ENCODE measurements at places on chromosomes 16 and 17.

- DNase-seq: no peak
Observed at GRCh38 chr16:67393111-67393787, at the start of gene TPPP3. Gene TPPP3 (minus strand): TSS chr16:67393498. CDS start chr16:67391111, 2,387 bp downstream.

GRCh38 chr16:968620-969019 lies 2.2 kb downstream of the LMF1 start:
- DNase-seq: no peak

DNA sequence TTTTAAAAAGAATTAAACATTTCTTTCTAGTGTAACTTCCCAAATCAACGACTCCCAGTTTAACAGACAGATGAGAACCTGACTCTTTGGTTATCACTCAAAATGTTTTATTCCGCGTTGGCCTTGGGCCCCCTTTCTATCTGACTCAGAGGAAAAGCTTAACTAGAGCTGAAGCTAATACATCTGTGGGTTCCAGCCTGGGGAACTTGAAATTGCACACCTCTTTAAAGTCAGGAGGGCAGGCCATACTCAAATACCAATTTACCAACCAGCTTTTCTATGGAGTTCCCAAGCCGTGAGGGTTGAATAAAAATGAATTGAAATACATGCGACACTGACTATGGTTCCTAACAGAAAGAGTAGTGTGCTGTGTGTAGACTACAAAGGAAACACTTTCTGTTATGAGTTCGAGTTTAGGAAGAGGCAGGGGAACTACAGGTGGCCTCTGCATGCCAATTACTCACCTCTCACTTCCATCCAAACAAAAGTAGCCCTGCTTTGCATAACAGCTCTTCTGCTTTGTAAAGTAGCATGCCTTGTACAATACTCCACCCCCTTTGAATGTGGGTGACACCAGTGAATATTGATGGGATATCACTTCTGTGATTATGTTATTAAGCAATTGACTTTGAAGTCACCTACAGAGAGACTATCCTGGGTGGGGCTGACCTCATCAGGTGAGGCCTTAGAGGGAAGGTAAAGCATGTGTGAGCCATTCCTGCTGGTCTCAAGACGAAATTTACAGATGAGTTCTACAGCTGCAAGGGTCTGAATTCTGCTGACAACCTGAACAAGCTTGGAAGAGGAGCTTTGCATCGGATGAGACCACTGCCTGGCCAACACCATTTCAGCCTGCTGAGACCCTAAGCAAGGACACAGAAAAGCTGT lies 92.1 kb downstream of the WDR59 start:
- no peak for DNase-seq

- DNase-seq: no peak
Observed at GRCh38 chr16:5044011-5044540, 10.3 kb upstream of the NAGPA start.

DNA sequence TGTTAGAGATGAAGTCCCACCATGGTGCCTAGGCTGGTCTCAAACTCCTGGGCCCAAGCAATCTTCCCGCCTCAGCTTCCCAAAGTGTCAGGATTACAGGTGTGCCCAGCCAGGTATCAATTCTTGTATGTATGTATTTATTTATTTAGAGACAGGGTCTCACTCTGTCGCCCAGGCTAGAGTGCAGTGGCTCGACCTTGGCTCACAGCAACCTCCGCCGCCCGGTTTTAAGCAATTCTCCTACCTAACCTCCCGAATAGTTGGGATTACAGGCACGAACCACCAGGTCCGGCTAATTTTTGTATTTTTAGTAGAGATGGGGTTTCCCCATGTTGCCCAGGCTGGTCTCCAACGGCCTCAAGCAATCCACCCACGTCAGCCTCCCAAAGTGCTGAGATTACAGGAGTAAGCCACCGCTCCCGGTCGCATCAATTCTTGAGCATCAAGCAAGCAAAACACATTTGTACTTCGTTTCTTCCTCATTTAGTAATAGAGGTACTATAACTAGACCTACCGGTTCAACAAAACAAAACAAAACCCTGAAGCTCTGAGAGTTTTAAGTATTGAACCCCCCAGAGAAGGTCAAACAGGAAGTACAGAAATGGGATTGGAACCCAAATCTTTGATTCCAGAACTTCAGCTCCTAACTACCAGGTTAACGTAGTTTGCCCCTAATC lies 1.0 kb upstream of the ZNF500 start:
- no peak for DNase-seq

DNA sequence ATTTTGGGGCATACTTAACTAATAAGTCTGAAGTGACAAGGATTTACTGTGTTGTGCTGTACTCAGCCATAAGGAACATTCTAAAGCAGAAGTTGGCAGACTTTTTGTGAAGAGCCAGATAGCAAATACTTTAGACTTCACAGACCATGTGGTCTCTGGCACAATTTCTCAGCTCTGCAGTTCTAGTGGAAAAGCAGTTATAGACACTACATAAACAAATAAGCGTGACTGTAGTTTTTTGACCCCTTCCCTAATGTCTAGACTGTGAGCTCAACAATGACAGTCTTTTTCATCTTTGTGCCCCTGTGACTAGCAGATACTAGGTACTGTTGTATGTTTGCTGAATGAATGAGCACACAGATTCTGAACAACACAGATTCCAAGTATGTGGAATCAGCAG lies 4.9 kb downstream of the RPAIN start:
- DNase-seq: no peak

DNA sequence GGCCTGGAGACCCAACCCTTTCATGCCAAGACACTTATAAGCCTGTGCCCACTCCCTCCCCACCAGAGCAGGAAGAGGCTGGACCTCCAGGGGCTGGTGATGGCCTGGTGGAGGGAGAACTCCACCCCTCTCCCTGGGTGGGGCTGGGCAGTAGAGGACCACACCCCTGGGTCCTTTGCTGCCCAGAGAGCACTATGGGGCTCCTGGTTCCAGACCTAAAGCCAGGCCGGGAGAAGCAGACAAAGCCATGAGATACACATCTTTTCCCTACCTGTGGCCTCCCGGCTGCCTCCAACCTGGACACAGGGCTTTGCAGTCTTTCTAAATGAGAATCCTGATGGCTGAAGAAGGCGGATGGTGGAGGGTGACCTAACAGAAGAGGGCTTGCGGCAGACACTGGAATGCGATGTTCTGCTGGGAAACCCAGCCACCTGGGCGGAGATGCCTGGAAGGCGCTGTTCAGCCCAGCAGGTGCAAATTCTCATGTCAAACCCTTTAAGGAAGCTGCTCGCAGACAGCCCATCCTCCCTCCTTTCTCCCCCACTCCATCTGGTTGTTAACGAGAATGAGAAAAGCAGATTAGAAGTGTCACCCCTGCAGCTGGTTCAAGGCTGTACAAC lies 43.9 kb upstream of the KIFC3 start:
- no peak for DNase-seq

- DNase-seq: no peak
Observed at GRCh38 chr16:10827691-10828341, 9.2 kb upstream of the TVP23A start.

DNA sequence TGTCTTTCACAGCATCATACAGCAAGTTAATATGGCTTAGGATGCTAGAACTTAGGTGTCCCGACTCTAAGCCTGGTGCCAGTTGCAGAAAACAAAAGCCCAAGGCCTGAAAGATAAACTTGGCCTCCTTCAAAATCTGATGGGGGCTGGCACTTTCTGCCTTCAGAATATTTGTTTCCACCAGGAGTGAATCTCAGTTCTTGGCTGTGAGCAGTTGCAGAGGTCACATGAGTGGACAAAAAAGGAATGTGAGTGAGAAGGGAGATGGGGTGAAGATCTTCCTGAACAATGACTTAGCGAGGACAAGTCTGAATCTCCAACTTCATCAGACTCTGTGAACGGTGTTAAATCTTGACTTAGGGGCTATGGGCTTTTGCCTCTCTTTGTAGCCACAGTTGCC lies 46.6 kb downstream of the HOXB1 start:
- no peak for DNase-seq

DNA sequence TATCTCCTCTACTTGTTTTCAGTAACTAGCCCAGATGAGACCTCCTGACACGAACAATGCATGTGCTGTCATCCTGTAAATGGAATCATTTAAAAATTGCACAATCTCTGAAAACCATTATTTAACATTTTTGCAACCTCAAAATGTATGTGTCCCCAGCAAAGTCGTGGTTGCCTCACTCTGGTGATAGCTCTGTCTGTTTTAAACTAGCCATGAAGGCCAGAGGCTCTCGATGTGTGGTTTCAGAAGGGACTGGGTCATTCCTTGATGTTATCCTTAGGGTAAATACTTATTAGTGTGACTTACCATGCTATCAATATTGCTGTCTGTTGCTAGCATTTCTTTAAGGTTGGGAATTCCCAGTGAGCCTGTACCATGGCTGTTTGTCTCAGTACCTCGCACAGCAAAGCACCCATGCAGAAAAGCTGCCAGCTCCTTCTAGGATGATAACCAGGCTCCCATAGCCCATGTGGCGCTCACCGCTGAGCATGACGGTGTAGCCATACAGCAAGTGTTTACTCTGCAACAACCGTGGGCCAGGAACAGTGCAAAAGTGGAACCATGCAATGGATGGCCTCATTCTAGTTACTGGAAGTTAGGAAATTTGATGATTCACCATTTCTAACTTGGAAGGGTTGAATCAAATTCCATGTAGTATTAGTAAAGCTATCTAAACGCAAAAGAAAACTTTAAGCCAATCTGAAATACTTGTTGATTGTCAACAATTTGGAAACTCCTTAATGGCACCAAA lies 2.9 kb upstream of the PGS1 start:
- DNase-seq: no peak

- DNase-seq: peak; percentile 41
Observed at GRCh38 chr16:88737298-88738150, 31.2 kb downstream of the CTU2 start.

GRCh38 chr17:77456951-77457548 lies 316.3 kb downstream of the SEC14L1 start:
- DNase-seq: no peak

DNA sequence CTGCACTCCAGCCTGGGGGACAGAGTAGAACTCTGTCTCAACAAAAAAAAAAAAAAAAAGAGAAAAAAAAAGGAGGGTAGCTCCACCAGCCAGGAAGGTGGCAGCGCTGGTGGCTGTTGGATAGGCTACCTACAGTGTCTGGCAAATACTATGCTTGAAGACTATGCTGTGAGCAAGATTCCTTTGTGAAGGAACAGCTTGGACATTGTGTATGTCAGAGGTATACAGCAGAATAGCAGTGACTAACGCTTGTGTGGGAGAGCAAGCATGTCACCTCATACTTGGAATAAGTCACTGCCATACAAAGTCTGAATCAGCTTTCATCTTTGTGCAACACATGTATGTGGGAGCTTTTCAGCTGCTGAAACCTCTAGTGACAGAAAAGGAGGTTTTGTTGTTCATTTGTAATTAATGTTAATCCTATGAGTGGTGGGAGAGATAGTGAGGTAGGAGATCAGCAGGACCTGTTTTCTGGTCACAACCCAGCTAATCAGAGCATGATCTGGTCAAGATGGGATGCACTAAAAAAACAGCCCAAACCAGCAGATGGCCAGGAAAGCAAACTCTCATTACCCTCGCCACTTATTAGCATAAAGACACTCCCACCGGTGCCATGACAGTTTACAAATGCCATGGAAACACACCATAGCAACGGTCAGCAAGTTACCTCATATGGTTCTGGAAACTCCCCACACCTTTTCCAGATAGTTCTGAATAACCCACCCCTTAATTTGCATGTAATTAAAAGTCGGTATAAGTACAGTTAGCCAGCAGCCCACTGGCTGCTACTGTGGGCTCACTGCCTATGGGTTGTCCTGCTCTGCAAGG lies 6.8 kb upstream of the ITGAD start:
- DNase-seq: no peak

DNA sequence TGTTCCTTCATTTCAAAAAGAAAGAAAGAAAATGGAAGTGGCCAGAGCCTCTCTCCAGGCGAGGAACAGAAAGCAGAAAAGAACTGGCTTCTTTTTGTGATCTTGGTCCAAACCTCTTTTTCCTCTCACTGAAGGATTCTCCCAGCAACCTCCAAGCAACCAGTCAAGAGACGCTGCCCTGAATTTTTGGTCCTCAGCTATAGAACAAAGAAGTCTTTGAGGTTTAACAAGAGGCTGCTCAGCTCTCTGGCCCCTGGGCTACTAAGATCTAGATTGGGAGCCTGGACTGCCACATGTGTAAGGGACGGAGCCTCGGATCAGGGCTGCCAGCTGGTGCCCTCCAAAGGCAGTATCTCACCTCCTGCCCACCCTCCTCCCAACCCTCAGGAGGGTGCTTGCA lies 62.6 kb downstream of the AXIN2 start:
- DNase-seq: no peak

DNA sequence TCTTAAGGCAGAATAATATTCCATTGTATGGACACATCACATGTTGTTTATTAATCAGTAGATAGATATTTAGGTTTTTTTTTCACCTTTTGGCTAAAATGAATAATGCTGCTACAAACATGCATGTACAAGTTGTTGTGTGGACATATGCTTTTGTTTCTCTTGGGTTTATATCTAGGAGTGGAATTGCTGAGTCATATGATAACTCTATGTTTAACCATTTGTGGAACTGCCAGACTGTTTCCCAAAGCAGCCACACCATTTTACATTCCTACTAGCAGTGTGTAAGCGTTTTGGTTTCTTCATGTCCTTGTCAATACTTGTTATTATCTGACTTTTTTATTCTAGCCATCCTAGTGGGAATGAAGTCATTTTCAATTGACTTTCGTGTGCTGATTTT lies 21.3 kb downstream of the CYLD start:
- DNase-seq: no peak

DNA sequence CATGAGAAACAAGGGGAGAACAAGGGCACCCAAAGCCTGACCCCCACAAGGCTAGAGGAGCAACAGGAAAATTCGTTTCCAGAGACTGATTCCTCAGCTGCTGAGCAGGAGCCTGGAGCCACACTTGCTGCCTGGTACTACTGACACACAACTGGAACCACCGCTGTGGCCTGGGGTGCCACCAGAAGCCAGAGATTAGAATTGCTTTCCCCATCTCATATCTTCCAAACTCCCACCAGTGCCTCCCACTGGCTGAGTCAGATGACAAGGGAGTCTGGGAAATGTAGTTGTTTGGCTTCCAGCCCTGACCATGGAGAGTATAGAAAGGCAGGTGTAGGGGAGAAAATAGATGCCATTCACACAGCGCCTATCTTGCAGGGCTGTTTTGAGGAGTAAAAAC lies 4.1 kb upstream of the TMEM11 start:
- DNase-seq: peak; percentile 9

- DNase-seq: no peak
Observed at GRCh38 chr17:4938069-4938491, 1.8 kb downstream of the SLC25A11 start.

All from stimulated activated CD4-positive, alpha-beta T cell treated with anti-CD3 and anti-CD28 coated beads, Interleukin-15, amount 100 ng/mL, for 1 hour (primary cell).